ENCODE measurements at places on chromosomes 4 and X. TPM values are rescaled to one million over a fixed set of nuclear protein-coding genes. Genes with fewer than 3 reads are reported as not detected.

GRCh38 chr4:125507141-125507540 is 192.4 kb downstream of the FAT4 start:
- no peak for DNase-seq

GRCh38 chr4:151248519-151248918 is 28.4 kb upstream of the PRSS48 start:
- DNase-seq = no peak

GRCh38 chrX:154719132-154719675 is 31.7 kb downstream of the GAB3 start:
- DNase-seq = peak; percentile 45

- DNase-seq = no peak
Measured at GRCh38 chrX:34072906-34073305, 59.2 kb downstream of the FAM47A start.

DNA sequence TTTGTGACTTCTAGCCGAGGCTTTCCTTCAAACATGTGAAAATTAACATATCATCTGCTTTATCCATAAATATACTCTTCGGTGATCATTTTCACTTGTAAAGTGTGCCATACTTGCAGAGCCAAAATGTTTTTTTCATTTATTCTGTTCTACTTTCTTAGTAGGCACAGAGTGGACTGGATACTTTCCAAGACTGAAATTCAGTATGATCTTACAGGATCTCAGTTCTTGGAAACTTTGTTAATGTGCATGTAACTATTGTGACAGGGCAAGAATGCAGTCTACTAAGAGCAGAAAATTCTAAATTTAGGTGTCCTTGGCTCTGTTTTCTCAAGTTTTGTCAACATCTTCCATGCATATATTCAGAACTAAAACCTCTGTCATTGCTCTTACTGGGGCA is 284.9 kb downstream of the TEX13A start:
- no peak for DNase-seq

GRCh38 chr4:37757761-37758160 is 68.7 kb upstream of the PGM2 start:
- no peak for DNase-seq

GRCh38 chrX:130170752-130171445 is 863 bp upstream of the RAB33A start:
- DNase-seq = peak; percentile 45

- DNase-seq = no peak
Measured at GRCh38 chr4:134862116-134862515, 660.5 kb upstream of the PABPC4L start.

GRCh38 chr4:175411251-175411650 is 400.8 kb downstream of the GPM6A start:
- DNase-seq = no peak

DNA sequence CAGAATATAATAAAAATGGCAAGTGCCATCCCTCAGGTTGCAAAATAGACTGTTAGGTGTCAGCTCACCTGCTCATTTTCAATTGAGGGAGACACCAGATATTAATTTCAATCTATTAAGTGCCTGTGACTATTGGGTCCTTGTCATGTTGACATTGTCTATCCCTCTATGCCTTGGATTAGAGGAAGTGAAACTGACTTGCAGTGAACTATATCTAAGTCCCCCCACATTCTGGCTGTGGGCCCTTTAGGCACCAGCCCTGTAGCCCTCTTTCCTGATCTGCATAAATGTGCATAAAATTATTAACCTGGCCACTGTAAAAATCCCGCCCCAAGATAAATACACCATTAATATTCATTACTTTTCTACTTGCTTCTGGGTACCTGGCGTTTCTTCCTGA is 293.0 kb upstream of the CLNK start:
- no peak for DNase-seq

- no peak for DNase-seq
Measured at GRCh38 chr4:74499986-74500781, 55.2 kb downstream of the AREG start.

- no peak for DNase-seq
Measured at GRCh38 chrX:107970073-107970472, 12.1 kb downstream of the TEX13B start.

DNA sequence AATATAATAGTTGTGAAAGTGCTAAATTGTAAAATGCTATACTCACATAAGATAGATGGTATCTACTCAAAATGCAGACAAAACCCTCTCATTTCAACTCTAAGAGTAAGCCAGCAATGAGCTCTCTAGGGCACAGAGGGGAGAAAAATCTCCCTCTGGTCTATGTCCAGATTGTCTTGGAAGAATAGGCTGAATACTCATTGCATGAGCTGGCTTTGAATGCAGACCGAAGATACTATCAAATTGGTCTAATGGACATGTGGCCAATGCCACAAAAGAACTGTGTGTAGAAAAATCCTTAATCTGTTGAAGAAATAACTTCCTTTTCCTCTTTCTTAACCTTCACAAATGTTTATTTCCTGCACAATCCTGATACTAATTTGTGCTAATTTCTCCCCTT is 3.5 kb downstream of the ZXDA start:
- no peak for DNase-seq

DNA sequence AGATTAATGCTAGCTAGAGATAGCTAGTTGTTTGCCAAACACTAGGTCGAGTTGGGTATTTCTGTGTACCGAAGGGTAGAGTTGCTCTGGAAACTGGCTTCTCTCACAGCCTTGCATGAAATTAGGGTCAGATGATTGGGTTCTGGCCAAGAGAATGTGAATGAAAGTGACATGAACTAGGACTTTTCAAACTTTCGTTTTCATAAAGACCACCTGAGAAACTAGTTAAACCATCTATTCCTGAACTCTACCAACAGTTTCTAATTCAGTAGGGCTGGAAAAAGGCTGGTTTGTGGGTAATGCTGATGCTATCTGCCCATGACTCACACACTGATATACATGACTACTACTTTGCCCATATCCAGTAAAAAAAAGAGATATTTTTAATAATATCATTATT is 157.6 kb downstream of the GASK1B start:
- DNase-seq = no peak

DNA sequence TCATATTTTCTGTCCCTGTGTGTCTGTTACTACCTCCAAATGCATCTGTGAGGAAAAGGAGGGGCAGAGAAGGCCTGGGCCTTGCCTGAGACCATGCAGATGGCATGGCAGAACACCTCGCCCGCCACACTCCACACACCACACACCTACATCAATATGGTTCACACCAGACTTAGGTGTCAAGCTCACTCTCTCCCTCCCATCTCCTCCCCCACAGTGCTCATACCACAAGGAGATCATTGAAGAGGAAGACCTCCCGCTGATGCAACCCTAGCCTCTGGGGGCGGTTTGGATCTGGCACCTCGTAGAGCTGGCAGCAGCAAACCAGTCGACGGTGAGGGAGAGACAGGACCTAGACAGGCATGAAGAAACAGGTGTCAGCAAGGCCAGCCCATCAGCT is 16.6 kb upstream of the KDM5C start:
- no peak for DNase-seq

- no peak for DNase-seq
Measured at GRCh38 chr4:151664289-151664688, 96.5 kb downstream of the GATB start.

- no peak for DNase-seq
Measured at GRCh38 chr4:91840359-91840758, 463.4 kb upstream of the GRID2 start.

DNA sequence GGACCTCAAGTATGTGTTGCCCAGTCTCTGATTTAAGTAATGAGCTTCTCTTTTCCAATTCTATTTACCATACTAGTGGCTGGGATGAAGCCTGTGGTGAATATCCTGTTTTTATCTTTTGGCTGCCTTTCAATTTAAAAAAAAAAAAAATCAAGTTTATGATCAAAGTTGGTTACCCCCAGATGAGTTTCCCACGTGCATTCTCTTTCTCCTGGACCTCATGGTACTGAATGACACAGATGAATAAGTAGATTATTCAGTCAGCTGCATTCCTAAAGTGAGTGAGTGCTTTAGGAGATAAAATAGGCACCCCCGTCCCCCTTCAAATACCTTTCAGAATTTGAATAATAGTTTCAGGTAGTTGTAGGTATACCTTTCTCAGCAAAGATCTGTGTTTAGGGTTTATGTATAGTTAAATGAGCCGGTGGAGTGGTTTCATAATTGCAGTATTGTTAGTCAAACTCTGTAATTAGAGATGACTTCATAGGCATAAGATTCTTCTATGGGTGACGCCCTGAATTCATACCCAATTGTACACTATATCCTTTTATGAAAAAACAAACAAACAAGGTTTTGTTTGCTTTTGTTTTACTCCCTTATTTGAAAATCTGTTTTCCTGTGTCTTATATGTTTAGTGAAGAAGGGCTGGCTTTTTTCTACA is 41.9 kb downstream of the PLS3 start:
- DNase-seq = no peak

- DNase-seq = no peak
Measured at GRCh38 chr4:71241501-71242288, 97.1 kb upstream of the SLC4A4 start.

DNA sequence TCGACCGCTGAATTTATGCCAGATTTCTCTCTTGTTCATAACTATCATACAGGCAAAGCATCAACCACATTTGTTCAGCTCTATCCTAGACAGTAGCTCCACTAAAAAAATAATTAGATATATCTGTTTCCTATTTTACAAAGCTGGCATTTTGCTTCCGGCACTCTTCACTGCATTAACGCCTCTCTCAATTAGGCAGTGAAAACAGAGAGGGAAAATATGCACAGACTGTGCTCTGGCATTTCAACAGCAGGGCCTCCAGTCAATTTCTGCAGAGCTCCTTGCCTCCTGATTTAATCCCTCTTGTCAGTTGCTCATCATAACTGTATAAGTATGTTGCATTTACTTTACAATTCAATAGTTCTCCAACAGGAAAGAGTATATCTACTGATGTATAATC is 666.9 kb upstream of the INTU start:
- no peak for DNase-seq

- no peak for DNase-seq
Measured at GRCh38 chrX:926070-926469, 286.4 kb downstream of the CRLF2 start.

ARR3 gene
- total RNA-seq = not detected

TMEM47 gene
- total RNA-seq = not detected

DOCK11 gene
- total RNA-seq = 21.0 TPM

JCHAIN gene
- 1.4 TPM for total RNA-seq

RIPPLY1 gene
- not detected for total RNA-seq

MAGEA6 gene
- total RNA-seq = not detected

FREM3 gene
- total RNA-seq = not detected

SOD3 gene
- total RNA-seq = 0.20 TPM

MTMR8 gene
- 1.4 TPM for total RNA-seq

XK gene
- total RNA-seq = 0.10 TPM

GAGE12F gene
- total RNA-seq = not detected

ARSJ gene
- 0.13 TPM for total RNA-seq

ZNF732 gene
- total RNA-seq = not detected
